ENCODE measurements at places on chromosomes 11 and 22.

GRCh38 chr22:17205432-17205831, 13.8 kb downstream of the ADA2 start:
- no peak for DNase-seq

DNA sequence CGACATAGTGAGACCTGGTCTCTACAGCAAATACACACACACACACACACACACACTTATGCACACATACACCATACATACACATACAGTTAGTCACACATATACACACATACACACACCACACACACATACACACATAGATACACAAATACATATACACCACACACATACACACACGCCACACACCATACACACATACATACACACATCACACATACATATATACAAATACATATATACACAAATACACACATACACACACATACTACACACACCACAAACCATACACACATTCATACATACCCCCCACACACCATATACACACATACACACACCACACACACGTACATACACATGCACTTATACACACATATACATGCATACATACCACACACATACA, 57.7 kb downstream of the MICAL2 start:
- no peak for DNase-seq

- no peak for DNase-seq
Observed at GRCh38 chr11:92735039-92735438, 234.4 kb upstream of the MTNR1B start.

- no peak for DNase-seq
Observed at GRCh38 chr22:50218153-50218995, 17.6 kb downstream of the SELENOO start.
